Activated CD8-positive, alpha-beta memory T cell treated with anti-CD3 and anti-CD28 coated beads, Interleukin-2, amount 50 U/mL, for 48 hours (primary cell): ENCODE measurements at places on chromosomes 2 and 18.

DNA sequence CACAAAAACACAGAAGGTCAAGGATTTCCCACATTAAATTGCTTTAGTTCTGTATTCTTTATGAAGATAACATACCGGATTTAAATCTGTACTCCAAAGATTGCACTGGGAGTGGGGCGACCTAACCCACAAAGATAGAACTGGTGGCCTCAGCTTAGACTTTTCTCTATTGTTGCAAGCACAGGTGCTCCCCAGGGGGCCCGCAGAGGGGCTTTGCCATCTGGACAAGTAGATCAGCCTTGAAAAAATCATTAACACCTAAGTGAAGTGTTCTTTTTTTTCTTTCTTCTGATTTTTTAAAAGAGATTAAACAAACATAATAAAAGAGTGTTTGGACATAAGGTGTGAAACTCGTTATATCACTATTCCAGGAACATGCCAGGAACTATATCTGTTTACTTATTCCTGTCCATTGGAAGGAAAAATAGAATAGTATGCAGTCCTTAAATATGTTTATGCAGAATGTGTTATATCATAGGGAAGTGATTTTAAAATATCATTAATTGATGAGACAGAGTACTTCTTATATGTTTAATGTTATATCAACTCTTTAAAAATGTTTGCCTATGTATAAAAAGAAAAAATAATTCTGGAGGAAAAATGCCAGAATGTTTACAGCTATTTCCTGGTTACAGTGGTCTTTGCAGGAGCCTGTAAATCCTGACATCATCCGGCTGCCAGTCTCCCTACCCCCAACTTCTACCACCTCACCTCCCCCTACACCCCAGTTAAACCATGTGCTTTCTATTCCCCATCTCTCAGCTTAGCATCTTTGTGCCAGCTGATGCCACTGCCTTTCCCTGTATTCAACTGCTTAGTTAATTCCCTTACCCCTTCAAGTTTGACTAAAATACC is 679.2 kb downstream of the CNTNAP5 start:
- DNase-seq, result no peak

- DNase-seq, result no peak
Observed at GRCh38 chr2:201985728-201986462, 47.8 kb upstream of the FZD7 start.

DNA sequence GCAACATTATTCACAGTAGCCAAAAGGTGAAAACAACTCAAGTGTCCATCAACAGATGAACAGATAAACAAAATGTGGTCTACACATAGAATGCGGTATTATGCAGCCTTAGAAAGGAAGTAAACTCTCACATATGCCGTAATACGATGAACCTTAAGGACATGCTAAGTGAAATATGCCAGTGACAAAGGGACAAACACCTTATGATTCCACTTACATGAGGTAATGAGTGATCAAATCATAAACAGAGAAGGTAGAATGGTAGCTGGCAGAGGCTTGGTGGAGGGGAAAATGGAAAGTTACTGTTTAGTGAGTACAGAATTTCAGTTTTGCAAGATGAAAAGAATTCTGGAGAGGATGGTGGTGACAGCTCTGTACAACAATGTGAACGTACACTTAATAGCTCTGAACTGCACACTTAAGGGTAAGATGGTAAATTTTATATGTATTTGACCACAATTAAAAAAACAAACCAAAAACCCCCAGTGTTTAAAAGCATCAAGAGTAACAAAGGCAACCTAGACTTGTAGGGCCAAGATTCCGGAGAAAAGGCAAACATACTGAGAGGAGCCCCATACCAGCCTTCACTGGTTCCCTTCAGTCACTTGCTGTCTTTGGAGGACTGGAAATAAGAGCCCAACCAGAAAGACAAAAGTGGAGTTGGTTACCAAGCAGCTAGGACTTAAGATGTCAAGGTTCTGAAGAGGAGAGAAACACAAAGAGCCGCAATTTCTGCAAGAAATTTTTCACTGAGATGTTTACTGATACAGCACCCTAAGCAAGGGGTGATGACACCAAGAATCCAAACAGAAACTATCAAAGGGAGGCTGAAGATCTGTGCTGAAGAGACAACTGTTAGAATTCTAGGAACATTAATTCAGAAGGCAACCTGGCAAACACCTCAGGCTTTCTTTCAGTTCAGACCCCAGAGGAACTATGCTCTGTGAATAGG is 61.3 kb downstream of the CUL3 start:
- DNase-seq, result no peak

GRCh38 chr2:238771639-238772038 is 76.2 kb upstream of the TWIST2 start:
- DNase-seq, result no peak

- no peak for DNase-seq
Observed at GRCh38 chr2:75558786-75559679, 1.7 kb downstream of the EVA1A start.

DNA sequence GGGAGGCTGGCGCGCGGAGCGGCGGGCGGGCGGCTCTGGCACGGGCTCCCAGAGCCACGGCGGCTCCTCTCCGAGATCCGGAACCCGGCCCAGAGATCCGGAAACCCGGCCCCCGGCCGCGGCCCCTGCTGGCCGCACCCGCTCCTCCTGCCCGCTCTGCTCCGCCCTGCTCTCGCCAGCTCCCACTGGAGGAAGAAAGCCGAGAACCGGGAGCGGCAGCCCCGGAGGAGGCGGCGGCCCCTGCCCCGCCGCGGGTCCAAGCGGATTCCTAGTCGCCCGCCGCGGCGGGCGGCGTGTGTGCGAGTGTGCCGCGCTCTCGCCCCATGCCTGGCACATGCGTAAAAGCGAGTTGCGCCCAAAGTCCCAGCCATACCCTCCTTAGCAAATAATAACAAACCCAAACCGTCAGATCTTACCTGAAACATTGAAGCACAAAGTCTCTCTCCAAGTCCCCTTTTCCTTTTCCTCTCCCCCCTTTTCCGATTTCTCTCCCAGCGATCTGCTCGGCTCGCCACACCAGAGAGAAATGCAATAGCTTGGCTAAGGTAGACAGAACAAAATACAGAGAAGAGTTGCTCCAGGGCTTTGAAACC is 108.7 kb upstream of the KCTD1 start:
- DNase-seq, result peak; percentile 56

GRCh38 chr18:3819961-3820360 is 370.0 kb downstream of the TGIF1 start:
- DNase-seq, result no peak

DNA sequence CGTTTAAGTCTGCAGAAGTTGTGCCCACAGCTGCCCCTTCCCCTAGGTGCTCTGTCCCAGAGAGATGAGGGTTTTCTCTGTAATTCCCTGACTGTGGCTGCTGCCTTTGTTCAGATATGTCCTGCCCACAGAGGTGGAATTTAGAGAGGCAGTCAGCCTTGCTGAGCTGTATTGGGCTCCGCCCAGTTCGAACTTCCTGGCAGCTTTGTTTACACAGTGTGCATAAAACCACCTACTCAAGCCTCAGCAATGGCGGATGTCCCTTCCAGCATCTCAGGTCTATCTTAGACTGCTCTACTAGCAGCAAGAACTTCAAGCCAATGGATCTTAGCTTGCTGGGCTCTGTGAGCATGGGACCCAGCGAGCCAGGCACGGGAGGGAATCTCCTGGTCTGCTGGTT is 48.1 kb downstream of the LHCGR start:
- no peak for DNase-seq

DNA sequence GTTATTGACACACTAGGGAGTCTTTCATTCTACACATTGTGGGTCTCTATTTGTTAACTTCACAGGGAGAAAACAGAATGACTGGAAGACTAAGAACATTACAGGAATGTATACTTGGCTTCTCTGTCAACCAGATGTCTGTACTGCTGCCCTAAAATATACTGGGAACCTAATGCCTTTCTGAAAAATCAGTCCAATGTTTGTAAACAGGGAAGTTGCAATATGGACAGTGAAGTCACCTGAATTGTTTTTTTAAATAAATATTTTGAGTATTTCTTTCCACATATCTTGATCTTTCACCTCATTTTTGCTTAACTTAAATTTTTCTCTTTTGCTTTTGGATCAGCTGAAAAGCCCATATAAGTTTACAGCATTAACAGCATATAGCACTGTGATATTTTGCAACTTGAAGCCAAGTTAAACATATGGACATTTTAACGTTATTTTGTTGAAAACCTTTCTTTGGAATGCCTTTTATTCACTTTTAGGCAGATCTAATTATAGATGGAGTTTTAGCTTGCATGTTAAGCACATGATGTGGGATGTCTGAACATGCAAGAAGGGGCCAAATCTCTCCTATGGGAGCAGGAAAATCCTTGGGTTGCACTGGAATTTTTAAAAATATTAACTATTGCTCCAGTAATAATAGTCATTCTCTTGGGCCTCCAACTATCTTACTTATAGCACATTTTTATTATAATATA is 137.7 kb upstream of the TWIST2 start:
- DNase-seq, result no peak
